ENCODE measurements at places on chromosomes 4 and X. TPM values are rescaled to one million over a fixed set of nuclear protein-coding genes. Genes with fewer than 3 reads are reported as not detected.

SMPX gene
- total RNA-seq, result not detected

ARMCX4 gene
- 7.7 TPM for total RNA-seq

FAM9B gene
- not detected for total RNA-seq

SPACA5 gene
- total RNA-seq, result not detected

CXXC4 gene
- 0.07 TPM for total RNA-seq

MAGEC1 gene
- total RNA-seq, result not detected

TEX13D gene
- not detected for total RNA-seq

RRH gene
- total RNA-seq, result not detected

BEND2 gene
- total RNA-seq, result not detected

RIBC1 gene
- total RNA-seq, result 1.8 TPM

PUDP gene
- 13.2 TPM for total RNA-seq

EDA2R gene
- total RNA-seq, result 9.5 TPM

TMPRSS11D gene
- total RNA-seq, result not detected

CXCL3 gene
- not detected for total RNA-seq

MCUB gene
- total RNA-seq, result 43.8 TPM

ARHGAP36 gene
- not detected for total RNA-seq

NUP62CL gene
- total RNA-seq, result 4.9 TPM

PCYT1B gene
- total RNA-seq, result 0.07 TPM

SMIM14 gene
- total RNA-seq, result 4.4 TPM

DCUN1D4 gene
- 45.6 TPM for total RNA-seq

CDS1 gene
- total RNA-seq, result 0.28 TPM

RAI2 gene
- total RNA-seq, result 1.5 TPM

NOX1 gene
- total RNA-seq, result not detected

RTL3 gene
- not detected for total RNA-seq

PLP1 gene
- total RNA-seq, result not detected
